ENCODE measurements at places on chromosomes 6 and 20. TPM values are rescaled to one million over a fixed set of nuclear protein-coding genes. Genes with fewer than 3 reads are reported as not detected.
A peak's percentile ranks its signal among the peaks of the same experiment; 100 is the strongest.

DNA sequence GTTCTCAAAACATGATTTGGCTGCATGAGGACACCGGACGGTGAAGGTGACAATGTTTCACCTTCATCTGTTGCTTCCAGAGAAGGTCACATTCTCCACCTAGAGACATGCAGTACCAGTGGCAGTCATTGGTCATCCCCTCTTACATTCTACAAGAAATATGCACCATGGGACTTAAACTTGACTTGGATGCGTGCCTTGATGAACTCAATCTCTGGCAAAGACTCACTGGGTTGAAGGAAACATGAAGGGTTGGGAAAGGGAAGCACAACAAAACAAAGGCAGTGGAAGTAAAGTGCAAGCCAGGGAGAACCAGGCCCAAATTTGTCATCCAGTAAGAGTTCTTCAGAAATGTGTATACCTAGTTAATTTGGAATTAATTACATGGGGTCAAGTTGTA lies 39.4 kb upstream of the ARMH2 start:
- DNase-seq = no peak

- no peak for DNase-seq
Measured at GRCh38 chr6:99016355-99016754, 68.6 kb upstream of the FBXL4 start.

GRCh38 chr6:39362487-39362865 lies 40.0 kb upstream of the KCNK16 start:
- no peak for DNase-seq

DNA sequence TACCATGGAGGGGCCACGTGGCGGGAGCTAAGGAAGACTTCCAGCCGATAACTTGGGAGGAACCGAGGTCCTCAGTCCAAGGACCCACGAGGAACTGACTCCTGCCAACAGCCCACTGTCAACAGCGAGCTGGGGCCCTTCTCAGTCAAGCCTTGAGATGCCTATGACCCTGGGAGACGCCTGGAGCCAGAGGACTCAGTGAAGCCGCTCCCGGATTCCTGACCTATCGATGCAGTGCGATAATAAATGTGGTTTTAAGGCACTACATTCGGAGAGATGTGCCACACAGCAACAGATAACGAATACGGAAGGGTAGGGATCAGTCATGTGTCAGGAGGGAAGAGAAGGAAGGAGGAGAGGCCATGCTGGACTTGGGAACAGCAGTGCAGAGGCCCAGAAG lies 208.5 kb downstream of the NFATC2 start:
- DNase-seq = no peak

- DNase-seq = no peak
Measured at GRCh38 chr20:51928931-51929330, 126.6 kb upstream of the SALL4 start.

GSTA3 gene
- total RNA-seq = not detected

ENPP1 gene
- 6.0 TPM for total RNA-seq

DNA sequence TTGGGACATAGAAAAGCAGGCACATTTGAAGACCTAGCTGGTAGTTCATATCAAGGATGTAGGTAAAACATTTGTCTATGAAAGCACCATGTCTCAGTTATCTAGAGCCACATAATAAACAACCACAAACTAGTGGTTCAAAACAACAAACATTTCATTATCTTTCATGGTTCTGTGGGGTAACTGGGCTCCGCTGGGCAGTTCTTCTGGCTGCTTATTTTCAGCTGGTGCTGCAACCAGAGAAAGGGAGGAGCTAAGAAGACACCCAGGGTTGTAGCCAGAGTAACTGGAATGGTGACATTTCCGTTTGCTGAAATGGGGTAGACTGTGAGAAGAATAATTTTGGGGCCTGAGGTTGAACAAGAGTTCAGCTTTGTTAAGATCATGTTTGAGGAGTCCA lies 145.7 kb upstream of the SULF2 start:
- DNase-seq = no peak

DNA sequence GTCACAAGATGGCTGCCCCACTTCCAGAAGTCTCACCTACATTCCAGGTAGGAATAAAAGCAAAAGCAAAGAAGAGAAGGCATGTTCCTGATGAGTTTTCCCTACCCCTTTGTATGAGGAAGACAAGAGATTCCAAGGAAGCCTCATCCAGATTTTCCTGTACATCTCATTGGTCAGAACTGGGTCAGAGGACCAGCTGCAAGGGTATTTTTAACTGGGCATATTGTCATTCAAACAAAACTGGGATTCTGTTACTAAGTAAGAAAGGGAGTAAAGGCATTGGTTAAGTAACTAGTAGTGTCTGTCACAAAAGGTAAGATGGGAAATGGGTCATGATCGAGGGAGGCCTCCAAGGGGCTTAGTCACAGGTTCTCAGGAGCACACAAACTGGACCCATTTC lies 28.2 kb upstream of the RIMS4 start:
- no peak for DNase-seq

SALL4 gene
- total RNA-seq = 0.97 TPM

SLC22A16 gene
- not detected for total RNA-seq

HDDC2 gene
- 65.4 TPM for total RNA-seq

GRCh38 chr6:45426251-45426650 lies 48.5 kb upstream of the SUPT3H start:
- DNase-seq = no peak

CST5 gene
- not detected for total RNA-seq

DNA sequence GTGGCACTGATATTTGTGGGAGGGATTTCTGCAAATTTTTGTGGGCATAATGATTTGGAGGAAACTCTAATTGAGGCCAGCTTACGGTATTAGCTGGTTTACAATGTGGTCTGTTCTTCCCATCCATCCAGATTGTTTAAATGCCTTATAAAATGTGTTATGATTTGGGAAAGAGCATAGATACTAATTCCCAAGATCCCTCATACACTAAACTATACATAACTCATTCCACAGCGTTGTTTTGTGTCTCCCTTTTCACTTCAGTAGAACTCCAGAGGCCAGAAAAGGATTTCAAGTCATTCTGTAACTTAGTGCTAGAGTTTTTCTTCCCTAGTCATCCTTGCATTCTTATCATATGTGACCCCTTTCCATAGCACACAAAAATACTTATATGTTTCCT lies 292.6 kb upstream of the NT5E start:
- DNase-seq = peak; percentile 7

- no peak for DNase-seq
Measured at GRCh38 chr20:47727170-47727880, 58.0 kb downstream of the SULF2 start.

MEI4 gene
- total RNA-seq = not detected

LST1 gene
- total RNA-seq = not detected

FKBP1C gene
- total RNA-seq = 0.43 TPM

- DNase-seq = no peak
Measured at GRCh38 chr6:128168244-128168643, 267.4 kb upstream of the THEMIS start.

SLA2 gene
- total RNA-seq = not detected

USP49 gene
- total RNA-seq = 3.0 TPM

DNA sequence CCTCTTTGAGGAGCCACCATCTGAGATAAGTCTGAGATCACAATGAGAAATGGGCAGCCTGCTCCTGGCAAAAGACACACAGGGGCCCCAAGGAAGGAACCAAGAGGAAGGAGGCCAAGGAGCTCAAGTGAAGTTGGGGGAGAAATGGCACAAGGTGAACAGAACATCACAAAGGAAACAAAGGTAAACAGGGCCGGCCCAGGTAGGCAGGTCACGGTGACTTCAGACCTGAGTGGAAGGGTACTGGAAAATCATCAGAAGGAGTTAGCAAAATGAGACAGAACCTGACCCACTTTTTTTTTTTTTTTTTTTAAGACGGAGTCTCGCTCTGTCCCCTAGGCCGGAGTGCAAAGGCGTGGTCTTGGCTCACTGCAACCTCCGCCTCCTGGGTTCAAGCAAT lies 11.3 kb downstream of the ZMYND8 start:
- no peak for DNase-seq

- DNase-seq = no peak
Measured at GRCh38 chr6:4274382-4275082, 139.2 kb upstream of the ECI2 start.

- peak; percentile 10 for DNase-seq
Measured at GRCh38 chr6:135411339-135411738, 86.2 kb downstream of the AHI1 start.

DNA sequence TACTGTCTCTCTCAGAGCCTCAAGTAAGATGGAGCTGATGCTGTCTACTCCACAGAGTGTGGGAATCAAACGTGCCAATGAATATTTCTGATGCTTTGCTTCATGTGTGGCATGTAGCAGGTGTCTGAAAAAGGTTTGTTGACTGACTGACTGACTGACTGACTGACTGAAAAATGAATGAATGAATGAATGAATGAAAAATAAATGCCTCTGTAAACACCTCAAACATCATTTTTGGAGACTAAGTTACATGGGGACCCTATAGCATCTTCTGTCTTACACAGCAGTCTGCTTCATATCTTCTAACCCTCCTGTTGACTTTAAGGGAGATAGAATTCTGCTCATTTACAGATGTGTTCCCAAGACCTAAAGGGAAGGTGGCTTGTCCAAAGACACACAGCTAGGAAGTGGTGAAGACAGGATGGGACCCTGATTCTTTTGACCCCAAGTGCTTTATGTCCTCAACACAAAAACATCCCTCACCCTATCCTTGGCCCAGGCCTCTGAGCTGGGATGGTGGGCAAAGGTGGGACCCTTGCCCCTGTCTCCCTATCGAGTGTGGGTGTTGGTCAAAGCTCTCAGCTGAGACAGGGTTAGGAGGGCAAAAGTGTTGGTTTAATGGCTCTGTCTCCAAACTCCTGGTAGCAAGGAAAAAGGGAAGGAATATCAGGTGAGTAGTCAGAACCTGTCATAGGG lies 104.4 kb downstream of the TOX2 start:
- no peak for DNase-seq

CCDC170 gene
- 3.9 TPM for total RNA-seq

DNA sequence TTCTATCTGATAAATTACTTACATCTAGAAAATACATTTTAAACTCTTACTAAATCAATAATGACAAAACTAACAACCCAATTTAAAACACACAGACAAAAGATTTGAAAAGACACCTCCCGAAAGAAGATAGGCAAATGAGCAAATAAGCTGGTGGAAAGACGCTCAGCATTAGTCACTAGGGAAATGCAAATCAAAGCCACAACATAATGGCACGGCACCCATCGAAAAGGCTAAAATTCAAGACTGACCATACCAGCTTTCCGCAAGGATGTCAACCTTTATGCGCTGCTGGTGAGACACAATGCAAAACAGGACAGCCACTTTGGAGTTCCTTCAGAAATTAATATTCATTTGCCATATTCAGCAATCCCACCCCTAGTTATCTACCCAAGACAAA lies 25.9 kb downstream of the TAF4 start:
- DNase-seq = no peak

LGSN gene
- 0.32 TPM for total RNA-seq

ADTRP gene
- total RNA-seq = 1.3 TPM

PTPRT gene
- not detected for total RNA-seq

EYA2 gene
- not detected for total RNA-seq

DNA sequence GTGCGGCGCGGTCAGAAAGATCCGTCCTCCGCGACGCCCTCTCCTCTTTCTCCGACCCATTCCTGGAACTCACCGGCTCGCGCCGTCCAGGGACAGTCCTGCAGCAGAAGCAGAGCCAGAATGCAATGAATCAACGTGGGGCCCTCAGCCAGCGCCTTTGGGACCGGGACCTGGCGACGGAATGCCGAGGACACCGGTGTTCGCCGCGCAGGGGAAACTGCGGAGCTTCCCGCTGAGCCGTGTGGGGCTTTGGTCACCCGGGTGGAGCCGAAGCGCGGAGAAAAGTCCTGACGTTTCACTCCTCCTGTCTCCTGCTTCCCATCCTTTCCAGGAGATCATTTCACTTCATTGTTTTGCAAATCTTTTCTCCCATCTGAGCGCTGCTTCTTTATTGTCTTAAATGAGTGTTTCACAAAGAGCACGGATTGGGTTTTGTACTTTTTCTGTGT lies 26.5 kb downstream of the ULBP1 start:
- DNase-seq = no peak

DNA sequence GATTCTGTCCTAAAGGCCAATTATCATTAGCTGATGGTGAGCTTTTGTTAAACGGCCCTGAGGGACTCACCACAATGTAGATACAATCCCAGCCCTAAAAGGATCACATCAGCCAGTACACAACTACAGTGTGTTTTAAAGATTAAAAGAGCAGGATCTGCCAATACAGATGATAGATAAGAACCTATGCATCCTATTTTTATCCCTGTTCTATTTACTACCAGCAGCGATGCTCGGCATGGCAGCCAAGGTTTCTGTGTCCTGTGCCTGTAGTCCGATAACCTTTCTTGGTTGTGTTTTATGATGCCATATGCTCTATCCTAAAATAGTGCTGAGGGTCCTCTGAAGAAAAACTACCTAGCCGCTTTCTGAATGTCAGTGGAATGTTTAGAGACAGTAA lies 289.4 kb downstream of the PHACTR1 start:
- no peak for DNase-seq

DNA sequence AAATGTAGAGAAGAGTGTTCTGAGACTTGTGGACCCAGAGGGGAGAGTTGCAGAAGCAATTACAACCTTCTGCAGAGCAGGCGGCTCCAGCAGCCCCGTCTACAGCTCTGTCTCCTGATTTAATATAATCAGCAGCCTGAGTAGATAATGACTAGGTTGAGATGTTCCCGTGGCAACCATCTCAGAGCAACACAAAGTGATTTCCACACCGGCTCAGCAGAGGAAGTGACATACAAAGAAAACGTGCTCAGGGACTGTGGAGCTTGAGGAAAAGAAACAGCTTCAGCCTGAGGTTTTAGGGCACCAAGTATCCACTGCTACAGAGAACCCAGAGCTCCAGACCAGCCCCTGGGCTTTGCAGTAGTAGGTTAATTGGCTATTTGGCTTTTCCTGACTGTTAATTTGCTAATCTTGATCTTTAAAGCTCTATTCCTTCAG lies 136.4 kb downstream of the MTFR2 start:
- peak; percentile 89 for DNase-seq

DNA sequence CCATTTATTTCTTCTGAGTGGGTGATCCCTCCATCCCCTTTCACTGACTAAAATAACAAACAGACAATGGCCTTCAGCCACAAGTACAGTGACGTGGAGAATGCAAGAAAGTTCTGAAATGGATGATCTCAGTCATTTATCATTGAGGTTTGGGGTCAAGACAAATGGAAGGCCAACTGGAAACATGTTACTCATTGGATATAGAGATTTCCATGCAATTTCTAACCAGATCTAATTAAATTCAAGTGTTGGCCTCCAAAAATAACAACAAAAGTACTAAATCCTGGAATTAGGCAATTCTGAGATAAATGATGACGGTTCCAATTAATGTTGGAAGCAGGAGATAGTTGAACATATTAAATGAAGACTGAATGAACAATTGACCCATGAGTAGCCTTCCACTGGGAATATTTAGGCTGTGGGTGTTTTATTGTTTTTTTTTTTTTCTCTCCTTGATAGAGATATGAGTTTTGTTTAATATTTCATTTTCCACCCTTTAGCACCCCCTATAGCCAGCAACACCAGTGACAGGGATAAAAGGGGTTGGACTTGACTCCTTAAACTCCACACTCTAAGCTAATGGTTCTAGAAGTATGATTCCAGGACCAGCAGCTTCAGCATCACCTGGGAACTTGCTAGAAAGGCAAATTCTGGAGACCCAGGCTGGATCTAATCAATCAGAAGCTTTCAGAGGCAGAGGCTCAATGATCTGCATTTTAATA lies 112.8 kb downstream of the BCAS1 start:
- peak; percentile 11 for DNase-seq

SPATA25 gene
- 0.43 TPM for total RNA-seq

Measured in fibroblast of villous mesenchyme (primary cell).